ENCODE measurements at places on chromosomes 7 and 10. TPM values are rescaled to one million over a fixed set of nuclear protein-coding genes. Genes with fewer than 3 reads are reported as not detected.

Gene HIP1
- total RNA-seq: 18.0 TPM

DNA sequence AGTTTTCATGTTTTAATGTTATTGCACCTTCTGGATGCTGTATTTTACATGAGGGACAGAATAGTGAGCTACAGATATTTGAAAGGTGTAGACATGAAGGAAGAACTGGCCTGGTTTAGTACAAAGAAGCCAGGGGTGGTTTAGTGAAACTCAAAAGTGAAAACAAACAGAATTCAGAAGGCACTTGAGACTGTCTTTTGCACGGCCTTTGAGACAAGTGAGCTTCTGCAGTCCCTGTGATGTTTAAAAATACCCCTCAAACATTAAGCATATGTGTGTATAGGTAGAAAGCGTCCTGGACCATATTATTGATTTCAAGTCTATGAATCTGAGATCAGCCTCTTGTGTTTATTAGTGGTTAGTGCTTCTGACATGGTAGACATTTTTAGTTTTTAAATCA lies 118.9 kb downstream of the CDK14 start:
- DNase-seq: no peak

DNA sequence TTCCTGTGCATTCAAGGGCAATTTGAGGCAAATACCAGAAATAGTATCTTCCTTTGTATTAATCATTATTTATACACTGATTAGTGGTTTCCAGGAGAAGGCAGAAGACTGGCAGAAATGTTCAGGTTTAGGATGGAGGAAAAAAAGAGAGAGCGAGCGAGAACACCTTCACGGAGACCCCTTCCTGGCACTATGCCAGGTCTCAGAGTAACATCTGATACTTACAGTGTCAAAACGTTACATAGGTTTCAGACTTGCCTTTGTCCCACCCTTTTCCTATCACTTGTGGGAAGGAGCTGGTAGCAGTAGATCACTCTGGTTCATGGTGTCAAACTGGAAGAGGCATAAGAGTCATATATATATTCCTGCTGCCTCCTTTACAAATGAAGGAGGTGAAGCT lies 652 bp downstream of the OR2A12 start:
- DNase-seq: no peak

GRCh38 chr10:107847620-107848019 lies 683.1 kb upstream of the SORCS1 start:
- no peak for DNase-seq

DNA sequence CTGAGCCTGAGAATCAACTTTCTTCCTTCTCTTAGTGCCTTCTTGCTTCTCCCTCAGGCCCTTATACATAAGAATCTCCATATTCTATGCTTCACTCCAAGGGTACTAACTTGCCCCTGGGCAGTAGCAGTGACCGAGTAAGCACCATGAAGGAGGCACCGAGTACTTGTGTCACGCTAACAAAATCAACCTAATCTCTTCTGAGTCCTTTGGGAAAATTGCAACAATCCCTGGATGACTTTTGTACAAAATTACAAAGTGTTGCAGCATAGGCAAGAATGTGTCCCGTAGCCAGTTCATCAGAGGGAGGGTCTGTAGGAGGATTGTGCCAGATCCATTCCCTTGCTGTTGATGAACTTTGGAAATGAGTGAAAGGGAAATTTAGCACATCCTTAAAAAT lies 80.4 kb upstream of the EEPD1 start:
- no peak for DNase-seq

Gene KLF6
- 68.4 TPM for total RNA-seq

GRCh38 chr7:24734306-24734705 lies 23.0 kb downstream of the GSDME start:
- no peak for DNase-seq

DNA sequence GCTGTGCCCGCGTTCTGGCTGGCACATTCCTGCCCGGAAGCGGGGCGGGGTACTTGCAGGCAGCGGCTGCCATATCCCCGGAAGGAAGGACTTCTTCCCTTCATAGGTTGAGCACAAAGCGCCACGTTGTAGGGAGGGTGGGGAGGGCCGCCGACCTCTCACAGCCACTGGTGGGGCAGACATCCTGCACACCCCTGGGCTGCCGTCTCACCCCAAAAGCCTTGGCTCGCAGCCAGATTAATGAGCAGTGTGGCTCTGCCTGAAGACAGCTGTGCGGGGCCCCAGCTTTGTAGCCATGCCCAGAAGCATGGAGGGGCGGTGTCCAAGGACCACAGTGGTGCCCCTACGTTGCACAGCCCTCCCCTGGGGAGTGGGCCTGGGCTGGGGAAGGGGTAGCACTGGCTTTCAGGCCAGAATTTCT lies 54.3 kb upstream of the DPYSL4 start:
- DNase-seq: peak; percentile 69
